ENCODE measurements at places on chromosomes 4 and X. TPM values are rescaled to one million over a fixed set of nuclear protein-coding genes. Genes with fewer than 3 reads are reported as not detected.
A peak's percentile ranks its signal among the peaks of the same experiment; 100 is the strongest.

The GLRA2 gene
- not detected for total RNA-seq

The LYAR gene
- total RNA-seq: 7.5 TPM

The CCKAR gene
- total RNA-seq: 14.9 TPM

DNA sequence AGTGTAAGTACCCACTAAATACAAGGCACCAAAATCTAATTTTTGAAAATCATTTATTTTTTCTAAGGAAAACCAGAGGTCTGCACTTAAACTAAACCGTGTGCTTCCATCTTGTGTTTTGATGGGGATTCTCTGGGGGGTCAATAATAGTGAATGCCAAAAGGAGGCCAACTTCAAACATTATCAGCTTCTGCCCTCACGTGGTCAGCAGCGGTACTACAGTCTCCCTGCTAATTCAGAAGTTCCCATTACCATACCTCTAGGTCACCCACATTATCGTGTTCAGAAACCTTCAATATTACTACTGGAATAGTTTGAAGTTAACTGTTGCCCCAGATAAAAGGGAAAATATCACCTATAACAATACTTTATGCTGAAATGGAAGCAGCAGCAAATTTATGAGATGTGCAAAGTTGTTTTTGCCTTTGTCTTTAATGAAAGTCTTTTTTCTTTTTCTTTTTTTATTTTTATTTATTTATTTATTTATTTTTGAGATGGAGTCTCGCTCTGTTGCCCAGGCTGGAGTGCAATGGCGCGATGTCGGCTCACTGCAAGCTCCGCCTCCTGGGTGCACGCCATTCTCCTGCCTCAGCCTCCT is 17.3 kb downstream of the CTPS2 start:
- peak; percentile 59 for DNase-seq

GRCh38 chr4:152103181-152103901 is 342.5 kb upstream of the GATB start:
- no peak for DNase-seq

DNA sequence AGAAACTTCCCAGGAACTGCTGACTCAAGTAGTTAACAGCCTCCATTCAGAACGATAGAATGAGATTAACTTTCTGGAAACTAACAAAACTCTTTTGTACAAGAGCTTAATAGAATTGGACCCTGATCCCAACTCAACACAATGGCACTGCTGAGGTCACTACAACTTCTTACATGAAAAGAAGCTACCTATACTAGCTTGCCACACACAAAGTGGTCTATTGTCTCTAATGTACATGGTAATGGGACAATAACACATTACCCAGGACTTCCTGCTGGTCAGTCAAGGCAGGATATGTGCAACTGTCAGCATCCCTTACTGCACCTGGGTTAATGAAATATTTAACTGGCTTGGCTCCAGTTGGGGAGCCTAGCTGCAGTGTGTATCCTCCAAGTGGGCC is 56.2 kb downstream of the BRCC3 start:
- DNase-seq: no peak

Measured in tongue (tissue), 3 donors.